Esophagus squamous epithelium (tissue), 5 donors: ENCODE measurements at places on chromosomes 12 and 14.

DNA sequence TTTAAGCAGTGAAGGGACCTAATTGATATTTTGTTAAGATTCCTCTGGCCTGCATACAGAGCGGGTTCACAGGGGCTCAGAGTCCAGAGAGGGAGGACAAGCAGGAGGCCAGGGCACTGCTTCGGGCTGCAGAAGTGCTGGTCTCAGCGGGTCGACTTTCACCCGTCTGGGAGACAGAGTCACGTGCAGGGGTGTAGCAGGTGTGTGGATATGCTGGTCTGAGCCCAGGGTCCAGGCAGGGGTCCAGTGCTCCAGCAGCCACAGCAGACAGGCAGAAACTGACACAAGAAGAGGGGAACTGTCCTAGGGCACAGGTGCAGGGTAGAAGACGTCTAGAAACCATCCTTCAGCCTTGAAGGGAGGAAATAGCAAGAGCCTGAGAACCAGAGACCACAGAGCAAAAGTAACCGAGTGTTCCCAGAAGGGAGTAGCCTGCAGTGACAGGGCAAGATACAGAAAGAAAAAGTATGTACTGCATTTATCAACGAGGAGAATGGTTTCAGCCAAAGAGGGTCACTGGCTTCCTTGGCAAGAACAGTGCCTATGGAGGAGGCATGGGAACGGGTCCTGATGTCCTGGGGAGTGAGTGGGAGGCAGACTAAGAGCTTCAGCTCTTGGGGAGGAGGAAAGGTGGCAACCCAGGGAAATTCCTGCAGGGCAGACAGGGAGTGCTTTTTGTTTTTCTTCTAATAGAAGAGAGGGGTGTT lies 28.7 kb downstream of the FBXO21 start:
- no peak for DNase-seq

- peak; percentile 49 for DNase-seq
These were observed 4.9 kb downstream of the ZNF385A start for GRCh38 chr12:54379398-54380201.

GRCh38 chr12:122298071-122298748 lies 31.9 kb upstream of the VPS33A start:
- no peak for DNase-seq

- no peak for DNase-seq
These were observed 385.4 kb downstream of the CCDC91 start for GRCh38 chr12:28575593-28576205.

- DNase-seq: no peak
These were observed 94.1 kb downstream of the PLCZ1 start for GRCh38 chr12:18643681-18644080.

DNA sequence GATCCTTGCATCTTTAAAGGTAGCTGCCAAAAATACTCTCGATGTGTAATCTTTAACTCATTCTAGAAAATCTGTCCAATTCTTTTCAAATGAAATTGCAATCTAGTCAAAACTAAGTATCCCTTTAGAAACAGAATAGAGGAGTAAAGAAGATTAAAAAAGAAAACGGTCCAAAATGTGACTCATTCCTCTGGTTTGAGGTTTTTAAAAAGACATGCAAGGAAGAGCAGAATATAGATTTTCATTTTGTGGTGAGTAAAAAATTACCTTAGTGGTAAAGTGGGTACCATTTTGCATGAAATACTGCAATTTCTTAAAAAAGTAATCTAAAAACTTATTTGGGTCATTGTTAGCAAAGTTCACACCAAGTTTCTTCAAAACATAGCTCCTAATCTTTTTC lies 108.4 kb downstream of the BRMS1L start:
- DNase-seq: no peak

DNA sequence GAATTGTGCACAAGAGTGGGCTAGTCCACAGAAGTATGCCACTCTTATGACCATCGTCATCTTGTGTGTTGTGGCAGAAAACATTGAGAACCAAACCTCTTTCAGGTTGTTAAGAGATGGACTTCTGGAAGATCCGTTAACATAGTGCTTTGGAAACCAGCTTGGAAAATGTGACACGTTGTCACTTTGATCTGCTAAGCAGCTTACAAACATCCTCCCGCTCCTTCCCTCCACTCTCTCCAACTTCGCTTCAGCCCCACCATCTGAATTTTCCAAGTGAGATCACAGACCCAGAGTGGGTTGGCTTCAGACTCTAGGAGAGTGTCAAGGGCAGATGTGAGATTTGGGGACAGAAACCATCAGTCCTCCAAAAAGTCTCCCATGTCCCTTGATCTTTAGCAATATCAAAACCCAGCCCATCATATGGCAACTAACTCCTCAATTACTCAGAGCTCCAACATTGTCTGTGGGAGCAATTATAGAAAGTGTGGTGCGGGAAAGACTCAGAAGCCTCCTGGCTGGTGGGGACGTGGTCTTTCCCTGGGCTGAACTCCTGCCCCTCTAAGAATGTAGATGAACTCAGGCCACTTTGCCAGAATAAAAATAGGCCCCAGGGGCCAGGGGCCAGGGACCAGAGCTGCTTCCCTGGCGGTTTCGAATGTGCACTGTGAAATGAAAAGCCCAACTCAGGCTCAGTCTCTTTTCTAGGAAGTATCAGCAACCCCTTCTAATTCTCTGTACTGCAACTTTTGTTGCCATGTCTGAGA lies 129.5 kb downstream of the SLC38A6 start:
- DNase-seq: no peak

- no peak for DNase-seq
These were observed 86.5 kb downstream of the PDZRN4 start for GRCh38 chr12:41274643-41275042.

- no peak for DNase-seq
These were observed 42.6 kb upstream of the A2ML1 start for GRCh38 chr12:8779862-8780261.

DNA sequence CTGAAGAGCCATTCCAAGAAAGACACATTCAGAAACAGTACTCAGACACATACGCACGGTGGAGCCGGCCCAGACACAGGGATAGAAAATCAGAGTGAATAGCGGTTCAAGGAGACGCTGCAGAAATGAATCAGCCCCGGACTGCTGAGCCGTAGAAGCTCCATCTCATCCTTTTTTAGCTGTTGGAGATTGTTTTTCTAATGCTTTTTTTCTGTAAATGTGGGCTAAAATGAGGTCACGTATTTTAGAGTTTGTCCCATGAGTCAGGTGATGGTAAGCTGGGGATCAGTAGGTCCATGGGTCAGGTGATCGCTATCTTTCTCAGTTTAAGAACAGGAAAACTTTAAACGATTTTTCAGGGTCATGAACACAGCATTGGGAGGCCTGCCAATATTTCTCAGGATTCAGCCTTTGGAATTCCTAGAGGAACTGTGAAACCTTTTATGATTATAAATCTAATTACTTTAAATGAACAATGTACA lies 202.4 kb downstream of the ITPR2 start:
- no peak for DNase-seq

- DNase-seq: no peak
These were observed 32.0 kb downstream of the CCNK start for GRCh38 chr14:99513183-99513694.

DNA sequence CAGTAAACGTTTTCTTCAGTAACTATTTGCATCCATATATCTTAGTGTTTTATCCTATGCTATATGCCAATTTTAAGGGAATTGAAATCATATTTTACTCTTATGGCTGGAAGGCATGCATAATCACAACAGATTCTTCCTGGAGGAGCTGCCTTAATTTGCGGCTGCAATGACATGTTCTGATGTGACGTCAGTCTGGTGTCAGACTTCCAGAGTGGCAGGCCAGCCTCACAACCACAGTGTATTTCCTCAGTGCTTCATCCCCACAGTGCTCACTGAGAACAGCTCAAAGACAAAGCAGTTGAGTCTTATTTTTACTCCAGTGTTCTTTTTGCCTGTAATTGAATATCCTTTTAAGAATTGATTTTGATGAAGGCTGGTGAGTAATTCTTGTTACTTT lies 107.1 kb downstream of the PLEKHA5 start:
- DNase-seq: no peak

GRCh38 chr14:50099335-50099734 lies 17.0 kb downstream of the VCPKMT start:
- no peak for DNase-seq

DNA sequence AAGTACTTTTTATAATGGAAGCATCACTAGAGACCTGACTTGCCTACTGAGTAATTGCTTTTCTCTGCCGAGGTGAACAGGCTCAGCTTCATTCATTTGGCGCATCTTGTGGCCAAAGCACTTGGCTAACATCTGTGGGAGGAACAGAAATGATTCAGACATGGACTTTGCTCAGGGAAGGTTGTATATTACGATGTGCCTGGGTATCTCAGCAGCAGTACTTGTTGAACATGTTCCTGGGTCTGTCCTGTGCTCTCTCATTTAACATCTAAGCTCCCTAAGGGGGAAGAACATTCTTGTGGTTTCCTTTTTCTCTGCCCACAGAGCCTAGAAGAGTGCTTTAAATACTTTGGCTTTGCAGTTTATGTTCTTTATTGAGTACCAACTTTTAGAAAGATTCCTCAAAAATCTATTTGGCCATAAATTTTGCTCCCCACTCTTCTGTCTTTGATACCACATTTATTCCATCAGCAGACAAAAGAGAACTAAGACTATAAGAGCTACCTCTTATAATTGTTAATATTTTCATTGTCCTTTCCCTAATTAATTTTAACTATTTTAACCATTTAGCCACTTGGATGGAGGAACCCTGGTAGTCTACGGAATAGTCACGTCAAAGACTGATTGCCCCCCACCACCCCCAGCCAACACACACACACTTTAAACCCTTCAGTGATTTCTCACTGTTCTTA lies 101.2 kb upstream of the EGLN3 start:
- DNase-seq: no peak

DNA sequence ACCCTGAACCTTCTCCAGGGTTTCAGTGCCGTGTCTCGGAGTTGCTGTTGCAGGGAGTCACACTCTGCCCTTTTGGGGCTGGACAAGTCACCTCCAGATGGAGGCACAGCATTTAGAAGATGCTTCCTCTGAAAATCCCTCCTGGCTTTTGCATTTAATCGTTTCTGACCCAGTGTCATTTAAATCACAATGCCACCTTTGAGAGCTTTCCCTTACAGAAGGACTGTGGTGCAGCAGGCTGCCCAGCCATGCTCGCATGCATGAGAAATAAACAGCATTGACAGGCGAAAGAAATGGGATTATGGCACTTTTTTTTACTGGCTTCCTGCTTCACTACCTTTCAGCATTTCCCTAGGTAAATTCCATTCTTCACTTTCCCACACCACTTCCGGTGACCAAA lies 113.4 kb upstream of the DYRK2 start:
- no peak for DNase-seq

DNA sequence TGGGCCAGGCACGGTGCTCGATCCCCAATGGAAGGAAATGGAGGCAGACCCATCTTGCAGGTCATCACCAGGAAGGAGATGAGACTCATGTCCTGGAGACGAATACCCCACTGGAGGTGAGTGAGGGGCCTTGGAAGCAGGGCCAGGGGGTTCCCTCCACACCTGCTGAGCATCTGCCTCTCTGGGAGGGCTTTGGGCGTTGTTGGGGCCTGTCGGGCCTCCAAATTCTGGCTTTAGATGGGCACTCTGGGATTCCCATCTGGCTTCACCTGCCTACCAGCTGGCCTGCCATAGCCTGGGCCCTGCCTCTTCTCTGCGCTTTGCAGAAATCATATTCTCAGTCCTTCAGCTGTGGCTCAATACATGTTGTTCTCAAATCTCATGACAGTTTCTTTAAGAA lies 13.9 kb downstream of the RTL1 start:
- no peak for DNase-seq

GRCh38 chr12:116803013-116803736 lies 65.1 kb downstream of the RNFT2 start:
- DNase-seq: no peak

DNA sequence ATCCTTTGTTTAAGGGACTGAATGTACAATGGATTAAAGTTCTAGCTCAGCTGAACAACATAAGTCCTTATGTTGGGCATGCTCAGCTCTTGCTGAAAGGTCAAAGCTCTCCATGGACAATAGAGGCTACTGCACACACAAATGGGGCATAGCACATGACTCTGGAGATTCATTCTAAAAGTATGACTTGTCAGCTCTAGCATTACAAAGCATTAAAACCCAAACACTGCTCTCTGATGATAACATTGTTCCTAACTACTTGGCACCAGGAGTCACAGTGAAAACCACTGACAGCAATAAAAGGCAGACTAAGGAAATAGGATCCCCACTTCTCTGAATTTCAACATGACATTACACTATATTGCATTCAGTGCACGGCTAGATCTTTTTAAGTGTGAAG lies 21.9 kb upstream of the FSCB start:
- no peak for DNase-seq

DNA sequence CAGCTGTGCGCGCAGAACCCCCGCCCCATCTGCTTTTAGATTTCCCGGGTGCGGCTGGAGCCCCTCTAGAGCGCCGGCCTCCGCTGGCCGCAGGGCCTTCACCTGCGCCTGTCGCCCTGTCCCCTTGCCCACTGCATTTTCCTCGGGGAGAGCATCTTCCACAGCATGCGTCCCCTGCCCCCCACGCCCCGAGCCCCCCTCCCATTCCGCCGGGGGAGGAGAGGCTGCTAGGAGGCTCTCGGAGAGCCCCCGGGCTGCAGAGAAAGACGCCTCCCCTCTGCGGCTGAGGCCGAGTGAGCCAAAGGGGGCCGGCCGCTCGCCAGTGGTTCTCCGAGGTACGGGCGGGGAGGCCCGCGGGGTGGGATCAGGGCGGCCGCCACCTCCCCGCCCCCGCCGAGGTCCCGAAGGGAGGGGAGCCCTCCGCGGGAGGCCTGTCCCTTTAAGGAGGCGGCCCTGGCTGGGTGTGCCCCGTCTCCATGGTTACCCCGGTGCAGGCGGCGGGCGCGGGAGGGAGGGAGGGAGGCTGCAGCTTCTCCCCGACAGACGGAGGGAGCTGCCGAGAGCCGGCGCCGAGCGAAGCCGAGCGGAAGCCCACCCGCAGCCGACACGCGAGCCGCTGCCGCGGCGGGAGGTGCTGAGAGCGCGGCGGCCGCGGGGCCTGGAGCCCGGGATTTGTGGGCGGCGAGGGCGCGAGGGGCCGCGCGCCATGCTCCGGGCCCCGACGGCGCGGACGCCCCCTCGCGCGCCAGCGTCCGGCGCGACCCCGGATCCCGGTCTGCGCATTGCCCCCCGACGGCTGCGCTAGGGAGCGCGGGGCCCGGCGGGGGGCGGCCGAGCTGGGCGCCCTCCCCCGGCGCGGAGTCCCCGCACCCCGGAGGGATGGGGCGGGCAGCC lies at the start of gene KCNH3:
Gene KCNH3 (plus strand): TSS at position 521 of the 894 bp plus-strand sequence. CDS start 387 bp downstream, outside the sequence.
- peak; percentile 28 for DNase-seq

GRCh38 chr14:61381553-61381952 lies 60.2 kb downstream of the PRKCH start:
- no peak for DNase-seq

DNA sequence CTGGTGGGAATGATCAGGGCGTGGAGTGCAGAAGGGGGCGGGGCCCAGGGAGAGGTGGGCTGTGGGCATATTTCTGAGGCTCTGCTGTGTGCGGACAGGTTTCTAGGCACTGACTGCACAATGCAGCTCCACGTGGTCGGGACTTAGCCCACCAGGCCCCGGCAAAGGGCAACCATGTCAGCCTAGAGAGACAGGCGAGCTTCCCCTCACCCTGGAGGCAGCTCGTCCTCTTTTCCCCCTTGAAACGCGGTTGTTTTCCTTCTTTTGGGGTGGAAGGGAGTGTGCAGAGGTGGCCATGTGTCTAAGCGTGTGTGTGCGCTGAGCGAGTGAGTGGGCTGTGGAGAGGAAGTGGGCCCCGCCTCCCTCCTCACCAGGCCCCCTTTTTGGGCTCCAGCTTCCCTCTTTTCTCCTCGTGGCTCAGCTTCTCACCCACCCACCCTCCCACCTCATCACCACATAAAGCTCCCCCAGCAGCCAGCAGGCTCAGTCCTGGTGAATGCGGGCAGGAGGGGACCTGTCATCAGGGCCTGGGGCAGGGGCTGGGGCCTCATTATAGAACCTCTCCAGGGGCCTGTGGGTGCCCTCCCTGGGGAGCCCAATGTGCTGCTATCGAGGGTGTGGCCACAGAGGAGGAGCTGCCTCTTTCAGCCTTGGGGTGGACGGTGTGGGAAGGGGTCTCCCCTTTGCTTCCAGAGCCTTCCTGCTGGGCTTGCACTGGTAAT lies 22.0 kb downstream of the LRTM2 start:
- DNase-seq: no peak
